Fibroblast of the aortic adventitia (primary cell): ENCODE measurements at places on chromosomes 1 and 21. TPM values are rescaled to one million over a fixed set of nuclear protein-coding genes. Genes with fewer than 3 reads are reported as not detected.

Gene ACTL8
- not detected in 2 replicates for total RNA-seq

Gene CDK18
- total RNA-seq = 0.27 and 1.6 TPM in 2 replicates

Gene ESPN
- not detected in 2 replicates for total RNA-seq

Gene ARTN
- total RNA-seq = not detected in 2 replicates

Gene POU3F1
- not detected in 2 replicates for total RNA-seq

Gene EPHB2
- total RNA-seq = 3.8 and 24.9 TPM in 2 replicates

Gene KPRP
- not detected in 2 replicates for total RNA-seq

Gene TP73
- total RNA-seq = 0.18 TPM in 1 of 2 replicates, not detected in the other

Gene NR5A2
- total RNA-seq = 0.25 and 11.5 TPM in 2 replicates

Gene NBPF20
- total RNA-seq = 1.8 and 2.1 TPM in 2 replicates

Gene HMGB4
- total RNA-seq = not detected in 2 replicates

Gene NUP210L
- total RNA-seq = 0.09 TPM in 1 of 2 replicates, not detected in the other

Gene CYP4A22
- total RNA-seq = not detected in 2 replicates

Gene FLG2
- not detected in 2 replicates for total RNA-seq

Gene WNT9A
- total RNA-seq = 0.41 and 0.99 TPM in 2 replicates

Gene CRABP2
- 62.7 and 68.9 TPM in 2 replicates for total RNA-seq

Gene VWA1
- total RNA-seq = 1.8 and 2.9 TPM in 2 replicates

Gene LY9
- total RNA-seq = 0.25 TPM in 1 of 2 replicates, not detected in the other

Gene PGBD2
- 3.1 and 4.7 TPM in 2 replicates for total RNA-seq

Gene SZRD1
- 67.1 and 97.9 TPM in 2 replicates for total RNA-seq

Gene TTC22
- total RNA-seq = under 0.01 TPM in 1 of 2 replicates, not detected in the other

Gene TMEM59
- total RNA-seq = 278 and 356 TPM in 2 replicates

Gene DNAJC28
- 2.7 and 3.7 TPM in 2 replicates for total RNA-seq

Gene ATP1A4
- not detected in 2 replicates for total RNA-seq

Gene NRDC
- total RNA-seq = 73.8 and 129 TPM in 2 replicates

Gene SLC44A3
- total RNA-seq = 1.6 and 2.9 TPM in 2 replicates

Gene LCK
- total RNA-seq = not detected in 2 replicates

Gene SAMD11
- 1.6 and 12.4 TPM in 2 replicates for total RNA-seq

Gene CTSE
- not detected in 2 replicates for total RNA-seq

Gene TRIM67
- not detected in 2 replicates for total RNA-seq

Gene ZBTB18
- 2.9 and 11.1 TPM in 2 replicates for total RNA-seq

Gene KDF1
- not detected in 2 replicates for total RNA-seq

Gene TPTE
- not detected in 2 replicates for total RNA-seq

Gene CLDN14
- total RNA-seq = 0.27 and 0.57 TPM in 2 replicates

Gene C8B
- total RNA-seq = not detected in 2 replicates

Gene TFF2
- not detected in 2 replicates for total RNA-seq

Gene ADORA1
- 0.72 and 6.5 TPM in 2 replicates for total RNA-seq

Gene KCNJ9
- 0.08 TPM in 1 of 2 replicates, not detected in the other for total RNA-seq

Gene FMN2
- 8.1 and 34.5 TPM in 2 replicates for total RNA-seq

Gene TMPRSS2
- total RNA-seq = not detected in 2 replicates

Gene IFNAR2
- 6.0 and 6.5 TPM in 2 replicates for total RNA-seq

Gene CLIC4
- 571 and 966 TPM in 2 replicates for total RNA-seq

Gene CELA2B
- total RNA-seq = not detected in 2 replicates

Gene ARL8A
- 3.4 and 16.9 TPM in 2 replicates for total RNA-seq

Gene NAV1
- 29.8 and 136 TPM in 2 replicates for total RNA-seq

Gene LENEP
- not detected in 2 replicates for total RNA-seq

Gene LMX1A
- not detected in 2 replicates for total RNA-seq

Gene MAB21L3
- total RNA-seq = 0.18 and 0.41 TPM in 2 replicates

Gene GPR137B
- 6.8 and 14.9 TPM in 2 replicates for total RNA-seq

Gene RO60
- total RNA-seq = 92.8 and 134 TPM in 2 replicates

Gene OR2T35
- total RNA-seq = not detected in 2 replicates

Gene WDR64
- total RNA-seq = not detected in 2 replicates

Gene SLC25A33
- 2.0 and 4.7 TPM in 2 replicates for total RNA-seq

Gene NOTCH2NLA
- total RNA-seq = 50.7 and 74.1 TPM in 2 replicates

Gene CAMTA1
- total RNA-seq = 66.6 and 91.9 TPM in 2 replicates

Gene PRR9
- not detected in 2 replicates for total RNA-seq

Gene FBXO2
- total RNA-seq = 2.0 and 3.9 TPM in 2 replicates
